ENCODE measurements at places on chromosomes 16 and 17. TPM values are rescaled to one million over a fixed set of nuclear protein-coding genes. Genes with fewer than 3 reads are reported as not detected.

Gene SRCIN1
- total RNA-seq: 8.6 TPM

Gene TLCD3B
- total RNA-seq: 0.21 TPM

GRCh38 chr17:48641541-48642058 lies 15.4 kb upstream of the HOXB9 start:
- H3K27ac ChIP-seq: no peak overlapping the region
- H3K4me3 ChIP-seq: no peak overlapping the region
- H3K27me3 ChIP-seq: peaks cover 99% of the 10 kb centered on the region
- H3K36me3 ChIP-seq: no peaks in the 10 kb centered on the region
- peaks cover 8% of the 10 kb centered on the region for H3K4me1 ChIP-seq
- no peak for DNase-seq

- peaks cover 4% of the 10 kb centered on the region for H3K4me1 ChIP-seq
- H3K27ac ChIP-seq: no peak overlapping the region
- H3K4me3 ChIP-seq: no peak overlapping the region
Measured at GRCh38 chr16:72836985-72837384, 210.9 kb downstream of the ZFHX3 start.

GRCh38 chr16:83964684-83965443 lies 3.2 kb upstream of the NECAB2 start:
- H3K27me3 ChIP-seq: peaks cover 10% of the 10 kb centered on the region
- DNase-seq: no peak
- peaks cover 6% of the 10 kb centered on the region for H3K4me1 ChIP-seq
- no peak overlapping the region for H3K4me3 ChIP-seq
- H3K27ac ChIP-seq: no peak overlapping the region

Gene CLDN6
- not detected for total RNA-seq

Gene MYO15A
- total RNA-seq: 0.20 TPM
